ENCODE measurements at places on chromosomes 5 and 9.

GRCh38 chr5:179918742-179919486 is 11.2 kb upstream of the TBC1D9B start:
- DNase-seq = no peak

DNA sequence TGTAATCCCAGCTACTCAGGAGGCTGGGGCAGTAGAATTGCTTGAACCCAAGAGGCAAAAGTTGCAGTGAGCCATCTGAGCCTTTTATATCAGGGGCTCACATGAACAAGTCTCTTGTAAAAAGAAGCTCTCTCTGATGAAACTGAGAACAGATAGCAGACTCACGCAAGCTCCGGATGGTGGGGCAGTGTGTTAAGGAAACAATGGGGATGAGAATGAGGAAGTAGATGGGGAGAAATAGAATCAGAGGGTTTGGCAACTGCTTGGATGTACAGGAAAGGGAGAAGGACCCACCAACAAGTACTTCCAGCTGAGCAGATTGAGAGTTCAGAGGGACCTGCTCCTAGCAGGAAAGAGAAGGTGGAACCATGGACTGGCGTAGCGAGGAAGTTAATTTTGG is 18.6 kb downstream of the TMEM252 start:
- DNase-seq = no peak

DNA sequence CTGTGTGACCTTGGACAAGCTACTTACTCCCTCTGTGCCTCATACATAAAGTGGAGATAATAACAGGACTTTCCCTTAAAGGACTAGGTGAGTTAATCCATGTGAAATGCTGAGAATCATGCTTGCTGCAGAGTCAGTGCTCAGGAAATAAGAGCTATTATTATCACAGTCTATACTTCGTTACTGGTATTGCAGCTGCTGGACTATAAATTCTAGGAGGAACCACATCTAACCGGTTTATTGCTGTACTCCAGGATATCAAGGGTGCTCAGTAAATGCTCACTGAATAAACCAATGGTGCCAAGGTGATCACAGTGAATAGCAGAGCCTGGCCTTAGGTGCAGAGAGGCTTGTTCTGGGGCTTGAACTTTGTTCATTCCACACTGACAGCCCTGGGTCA is 69.3 kb downstream of the HSPA4 start:
- DNase-seq = no peak

GRCh38 chr9:71629578-71630215 is 138.6 kb downstream of the CEMIP2 start:
- DNase-seq = no peak

DNA sequence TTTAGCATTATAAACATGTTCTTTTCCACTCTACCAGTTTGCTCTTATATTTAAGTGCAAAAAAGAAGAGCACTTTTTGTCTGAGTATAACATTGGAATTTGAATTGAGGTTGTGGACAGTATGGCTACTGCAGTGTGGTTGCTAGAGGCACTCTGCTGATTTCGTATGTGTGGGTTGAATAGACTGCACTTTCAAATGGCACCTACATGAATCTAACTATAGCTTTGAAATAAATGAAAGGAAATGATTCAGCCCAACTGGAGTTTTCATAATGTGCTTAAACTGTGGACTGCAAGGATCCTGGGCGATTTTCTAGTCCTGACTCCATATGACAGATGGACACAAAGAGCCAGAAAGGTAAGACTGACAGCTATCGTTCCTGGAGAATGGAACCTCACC is 657.6 kb upstream of the RIOK2 start:
- no peak for DNase-seq

- DNase-seq = no peak
Observed at GRCh38 chr9:74521009-74521408, 23.9 kb downstream of the RORB start.

GRCh38 chr5:112616812-112617547 is 120.7 kb upstream of the APC start:
- DNase-seq = no peak

DNA sequence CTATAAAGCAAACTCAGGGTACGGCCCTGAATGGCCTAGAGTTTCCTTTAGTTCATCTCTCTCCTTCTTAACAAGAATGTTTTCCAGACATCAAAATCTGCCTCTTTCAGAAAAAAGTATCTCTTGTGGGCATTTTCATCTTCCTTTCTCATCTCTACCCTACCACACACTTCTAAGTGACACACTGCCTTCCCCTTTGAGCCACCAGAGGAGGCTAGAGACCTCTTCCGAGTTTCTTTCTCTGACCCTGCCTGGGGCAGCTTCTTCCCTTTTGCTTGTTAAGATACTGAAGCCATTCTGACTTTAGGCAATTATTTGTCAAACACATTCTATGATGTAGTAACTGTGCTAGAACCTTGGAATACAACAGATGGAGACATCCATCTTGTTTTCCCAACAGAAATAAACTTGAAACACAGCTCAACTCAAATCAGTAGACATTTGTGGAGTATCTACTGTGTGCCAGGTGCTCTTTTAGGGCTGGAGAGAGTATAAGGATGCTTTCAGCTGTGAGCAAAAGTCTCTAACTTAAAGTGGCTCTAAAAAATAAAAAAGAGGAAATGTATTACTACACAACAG is 8.6 kb upstream of the SV2C start:
- no peak for DNase-seq

Measured in T-helper 22 cell (primary cell).